Smooth muscle cell of the umbilical artery (primary cell): ENCODE measurements at places on chromosomes 5 and 9. TPM values are rescaled to one million over a fixed set of nuclear protein-coding genes. Genes with fewer than 3 reads are reported as not detected.

INSYN2B gene
- 8.3 and 8.6 TPM in 2 replicates for total RNA-seq

NPR3 gene
- 1.2 and 2.1 TPM in 2 replicates for total RNA-seq

FAM221B gene
- total RNA-seq, result not detected in 2 replicates

DEPDC1B gene
- total RNA-seq, result 1.5 and 4.8 TPM in 2 replicates

RAD17 gene
- 17.8 and 19.7 TPM in 2 replicates for total RNA-seq

EQTN gene
- not detected in 2 replicates for total RNA-seq

ADGRD2 gene
- not detected in 2 replicates for total RNA-seq

ARID3C gene
- 0.18 TPM in 1 of 2 replicates, not detected in the other for total RNA-seq

HNRNPK gene
- total RNA-seq, result 393 and 553 TPM in 2 replicates

QRFP gene
- total RNA-seq, result not detected in 2 replicates

GRXCR2 gene
- not detected in 2 replicates for total RNA-seq

WDR31 gene
- 1.2 and 2.1 TPM in 2 replicates for total RNA-seq

TAF11L10 gene
- total RNA-seq, result not detected in 2 replicates

GFRA3 gene
- not detected in 2 replicates for total RNA-seq

FAM219A gene
- 11.6 and 20.6 TPM in 2 replicates for total RNA-seq

LCN9 gene
- total RNA-seq, result not detected in 2 replicates

SLC45A2 gene
- under 0.01 TPM in 1 of 2 replicates, not detected in the other for total RNA-seq

CCL27 gene
- total RNA-seq, result 0.14 and 0.59 TPM in 2 replicates

GABBR2 gene
- total RNA-seq, result 0.55 and 0.89 TPM in 2 replicates

MEIKIN gene
- total RNA-seq, result not detected in 2 replicates

LTC4S gene
- 0.59 and 1.0 TPM in 2 replicates for total RNA-seq

TPPP gene
- total RNA-seq, result 0.30 and 0.37 TPM in 2 replicates

C9orf153 gene
- 0.30 and 1.1 TPM in 2 replicates for total RNA-seq

ST6GALNAC4 gene
- total RNA-seq, result 24.1 and 59.5 TPM in 2 replicates

CAMK2A gene
- total RNA-seq, result 1.6 and 3.3 TPM in 2 replicates

CTXN3 gene
- total RNA-seq, result not detected in 2 replicates

NEURL1B gene
- total RNA-seq, result 1.2 and 4.4 TPM in 2 replicates

SLCO6A1 gene
- not detected in 2 replicates for total RNA-seq

AQP7 gene
- not detected in 2 replicates for total RNA-seq

IL9 gene
- not detected in 2 replicates for total RNA-seq

IL7R gene
- 3.6 and 9.0 TPM in 2 replicates for total RNA-seq

LPAR1 gene
- 45.7 and 82.0 TPM in 2 replicates for total RNA-seq

FUT7 gene
- total RNA-seq, result under 0.01 TPM in 1 of 2 replicates, not detected in the other
